Bronchial epithelial cell (primary cell): ENCODE measurements at places on chromosomes 7 and 10.

GRCh38 chr10:123868038-123869019 is 23.3 kb downstream of the CPXM2 start:
- DNase-seq, result peak; percentile 63

- DNase-seq, result no peak
These were observed 14.8 kb downstream of the PTPRE start for GRCh38 chr10:127921753-127922145.

- no peak for DNase-seq
These were observed 46.4 kb downstream of the CASD1 start for GRCh38 chr7:94556028-94556427.

- DNase-seq, result peak; percentile 38
These were observed 786 bp downstream of the TAF3 start for GRCh38 chr10:7819121-7819460.

- DNase-seq, result no peak
These were observed 34.1 kb downstream of the ACADSB start for GRCh38 chr10:123042708-123043408.

DNA sequence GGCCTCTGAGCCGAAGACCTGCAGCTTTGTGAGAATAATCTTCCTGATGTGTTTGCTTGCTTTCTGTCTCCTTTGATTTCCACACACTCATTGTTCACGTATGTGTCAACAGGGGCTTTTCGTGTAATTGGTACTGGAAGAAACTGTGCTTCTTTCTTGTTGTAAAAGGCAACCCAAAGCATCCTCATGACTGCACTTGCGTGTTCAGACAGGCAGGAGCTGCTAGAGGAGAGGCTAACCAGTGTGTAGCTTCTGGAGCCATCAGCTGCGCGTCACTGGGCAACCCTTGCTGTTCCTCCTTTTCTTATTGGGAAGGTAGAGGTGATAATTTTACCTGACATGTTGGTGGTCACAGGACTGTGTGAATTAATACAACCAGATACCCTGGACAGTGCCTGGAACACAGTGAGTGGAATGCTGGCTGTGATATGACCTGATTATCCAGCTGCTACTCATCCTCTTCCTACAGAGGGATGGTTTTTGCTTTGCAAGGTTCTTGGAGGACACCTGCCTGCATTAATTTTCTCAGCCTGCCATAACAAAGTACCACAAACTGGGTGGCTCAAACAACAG is 213.0 kb downstream of the ABCA13 start:
- DNase-seq, result peak; percentile 82

DNA sequence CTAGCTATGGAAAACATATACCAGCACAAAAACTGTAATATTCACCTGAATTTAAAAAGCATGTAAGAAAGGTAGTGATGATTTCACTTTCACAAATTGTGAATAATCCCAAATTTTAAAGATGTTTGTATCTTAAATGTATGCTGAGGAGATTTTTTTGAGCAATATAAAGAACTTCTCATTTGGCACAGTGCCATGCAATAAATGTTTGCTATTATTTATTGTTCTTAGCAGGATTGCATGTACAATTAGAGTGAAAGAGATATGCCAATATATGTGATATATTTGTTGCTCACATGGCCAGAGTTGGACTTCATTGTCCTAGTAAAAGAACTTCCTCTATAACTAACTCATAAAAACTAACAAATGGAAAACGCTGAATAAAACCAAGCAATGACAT is 895.1 kb upstream of the KCND2 start:
- DNase-seq, result no peak

- DNase-seq, result no peak
These were observed 5.9 kb downstream of the RET start for GRCh38 chr10:43082746-43083145.
